ENCODE measurements at places on chromosomes 11 and 22.

DNA sequence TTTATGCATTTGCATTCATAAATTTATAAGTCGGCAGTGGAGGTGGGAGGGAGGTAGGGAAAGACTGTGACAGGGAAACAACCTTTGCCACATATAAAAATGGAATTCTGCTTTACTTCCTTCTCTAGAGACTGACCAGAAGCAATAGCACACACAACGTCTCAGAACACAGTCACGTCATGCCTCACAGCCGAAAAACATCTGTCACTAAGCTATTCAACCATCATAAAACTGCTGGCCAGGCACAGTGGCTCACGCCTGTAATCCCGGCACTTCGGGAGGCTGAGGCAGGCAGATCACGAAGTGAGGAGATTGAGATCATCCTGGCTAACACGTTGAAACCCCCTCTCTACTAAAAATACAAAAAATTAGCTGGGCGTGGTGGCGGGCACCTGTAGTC is 101.0 kb upstream of the CHRM4 start:
- DNase-seq: no peak

GRCh38 chr22:47177334-47177815 is 414.9 kb downstream of the TBC1D22A start:
- no peak for DNase-seq

GRCh38 chr11:109349276-109350080 is 72.5 kb upstream of the C11orf87 start:
- DNase-seq: no peak

DNA sequence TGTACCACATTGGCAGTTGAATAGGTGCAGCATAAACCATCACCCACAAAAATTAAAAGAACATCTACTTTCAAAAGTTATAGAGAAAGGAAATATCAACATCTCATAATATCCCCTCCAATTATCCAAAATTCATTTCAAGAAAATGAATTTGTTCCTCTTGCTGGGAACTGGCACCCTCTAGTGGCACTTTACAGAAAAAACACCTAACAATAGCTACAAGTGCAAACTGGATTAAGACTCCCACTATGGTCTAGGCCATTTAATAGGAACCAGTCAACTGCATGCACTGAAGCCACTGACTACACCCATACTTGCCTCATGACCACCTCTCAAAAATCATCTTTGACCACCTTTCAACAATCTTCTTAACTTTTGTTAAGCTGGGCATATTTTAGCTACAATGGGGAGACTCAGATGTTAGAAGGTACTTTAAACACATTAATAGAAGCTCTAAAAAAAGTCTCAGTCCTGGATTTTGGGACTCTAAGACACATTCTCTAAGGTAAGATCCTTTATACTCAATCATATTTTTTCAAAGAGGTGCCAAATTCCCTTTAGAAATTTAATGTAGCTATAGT is 17.3 kb downstream of the TRAF6 start:
- no peak for DNase-seq

DNA sequence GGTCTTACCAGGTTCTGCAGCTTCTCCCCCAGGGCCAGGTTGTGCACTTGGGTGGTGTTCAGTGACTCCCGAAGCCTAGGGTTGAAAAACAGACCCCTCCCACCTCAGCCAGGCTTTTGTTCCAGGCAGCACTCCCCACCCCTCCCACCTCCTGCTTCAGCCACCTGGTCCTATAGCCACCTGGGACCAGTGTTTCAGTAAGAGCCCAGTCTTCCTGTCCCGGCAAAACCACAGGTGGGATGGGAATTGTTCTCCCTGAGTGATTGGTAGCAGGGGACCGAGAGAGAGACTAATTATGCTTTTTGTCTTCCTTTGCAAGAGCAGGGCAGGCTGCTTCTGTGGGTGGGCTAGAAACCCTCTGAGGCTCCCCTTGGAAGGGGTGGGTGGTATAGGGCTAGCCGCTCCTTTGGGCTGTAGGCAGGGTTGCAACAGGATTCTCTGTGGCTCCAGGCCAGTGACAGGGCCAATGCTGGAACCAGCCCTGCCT is 8.5 kb upstream of the NAALADL1 start:
- no peak for DNase-seq

DNA sequence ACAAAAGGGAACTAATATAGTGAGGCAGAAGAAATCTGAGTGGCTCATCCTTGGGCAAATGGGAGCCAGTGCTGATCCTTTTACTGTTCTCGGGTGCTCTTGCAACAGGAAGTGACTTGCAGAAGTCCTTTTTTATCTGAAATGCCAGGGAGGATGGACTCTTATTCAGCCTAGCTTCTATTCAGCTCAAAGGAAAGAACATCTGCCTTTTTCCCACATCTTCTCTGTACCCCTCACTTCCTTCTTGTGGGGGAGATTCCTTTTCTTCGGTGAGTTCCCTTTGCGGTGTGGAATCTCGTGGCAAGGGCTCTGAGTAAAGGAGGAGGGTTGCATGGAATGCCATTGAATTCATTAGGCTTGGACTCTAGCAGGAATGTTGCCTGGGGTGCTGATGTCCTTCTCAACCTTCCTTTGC is 76.2 kb downstream of the ZBTB16 start:
- DNase-seq: no peak

DNA sequence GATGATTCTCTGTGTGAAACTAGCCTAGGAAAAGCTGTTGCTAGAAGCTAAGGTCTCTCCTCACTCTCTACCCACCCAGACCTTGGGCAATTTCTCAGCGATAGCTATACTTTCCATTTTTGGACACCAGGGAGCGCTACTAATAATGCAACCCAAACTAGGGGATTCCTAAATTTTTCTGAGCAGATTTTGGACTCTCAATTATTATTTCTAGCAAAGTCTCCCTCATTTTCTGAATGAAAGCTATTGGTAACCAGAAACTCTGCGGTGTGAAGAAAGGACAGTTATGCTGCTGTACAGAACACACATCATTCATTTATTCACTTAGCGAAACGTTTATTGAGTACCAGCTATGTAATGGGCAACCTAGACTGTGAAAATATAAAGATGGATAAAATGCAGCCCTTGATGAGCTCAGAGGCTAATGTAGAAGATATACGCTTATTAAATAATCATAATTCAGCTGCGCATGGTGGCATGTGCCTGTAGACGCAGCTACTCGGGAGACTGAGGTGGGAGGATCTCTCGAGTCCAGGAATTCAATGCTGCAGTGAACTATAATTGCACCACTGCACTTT is 6.1 kb upstream of the STIM1 start:
- no peak for DNase-seq

DNA sequence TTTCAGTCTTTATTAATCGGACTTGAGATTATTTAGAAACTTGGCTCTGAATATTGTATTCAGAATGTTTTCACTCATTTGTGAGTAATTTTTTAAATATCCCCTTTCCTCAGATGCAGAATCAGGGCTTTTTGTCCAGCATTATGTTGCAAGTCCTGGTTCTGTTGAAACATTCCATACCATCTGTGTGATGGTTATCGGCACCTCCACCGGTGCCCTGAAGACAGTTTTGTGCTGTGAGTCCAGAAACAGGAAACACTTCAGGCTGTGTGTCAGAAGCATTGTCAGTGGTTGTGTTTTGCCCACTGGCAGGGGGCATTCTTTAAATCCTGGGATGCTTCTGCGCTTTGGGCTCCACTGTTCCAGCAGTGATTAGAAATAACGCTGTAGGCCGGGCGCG is 20.4 kb downstream of the CDPF1 start:
- no peak for DNase-seq

DNA sequence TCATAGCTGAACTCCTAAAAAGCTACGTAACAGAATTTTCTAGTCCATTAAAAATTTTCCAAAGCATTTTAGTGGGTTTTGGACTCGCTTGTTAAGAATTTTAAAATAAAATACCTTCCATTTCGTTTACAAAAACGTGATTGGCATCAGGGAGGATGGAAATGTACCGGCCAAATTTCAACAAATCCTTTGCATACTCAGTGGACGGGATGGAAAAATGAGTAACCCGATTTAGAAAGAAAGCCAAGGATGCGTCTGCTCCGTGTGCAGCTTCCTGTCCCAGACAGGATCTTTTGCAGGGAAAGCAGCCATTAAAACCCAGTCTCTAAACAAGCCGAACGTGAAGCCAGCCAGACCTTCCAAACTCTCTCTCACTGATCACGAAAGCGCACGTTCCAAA is 15.6 kb downstream of the TMEM184B start:
- DNase-seq: no peak

DNA sequence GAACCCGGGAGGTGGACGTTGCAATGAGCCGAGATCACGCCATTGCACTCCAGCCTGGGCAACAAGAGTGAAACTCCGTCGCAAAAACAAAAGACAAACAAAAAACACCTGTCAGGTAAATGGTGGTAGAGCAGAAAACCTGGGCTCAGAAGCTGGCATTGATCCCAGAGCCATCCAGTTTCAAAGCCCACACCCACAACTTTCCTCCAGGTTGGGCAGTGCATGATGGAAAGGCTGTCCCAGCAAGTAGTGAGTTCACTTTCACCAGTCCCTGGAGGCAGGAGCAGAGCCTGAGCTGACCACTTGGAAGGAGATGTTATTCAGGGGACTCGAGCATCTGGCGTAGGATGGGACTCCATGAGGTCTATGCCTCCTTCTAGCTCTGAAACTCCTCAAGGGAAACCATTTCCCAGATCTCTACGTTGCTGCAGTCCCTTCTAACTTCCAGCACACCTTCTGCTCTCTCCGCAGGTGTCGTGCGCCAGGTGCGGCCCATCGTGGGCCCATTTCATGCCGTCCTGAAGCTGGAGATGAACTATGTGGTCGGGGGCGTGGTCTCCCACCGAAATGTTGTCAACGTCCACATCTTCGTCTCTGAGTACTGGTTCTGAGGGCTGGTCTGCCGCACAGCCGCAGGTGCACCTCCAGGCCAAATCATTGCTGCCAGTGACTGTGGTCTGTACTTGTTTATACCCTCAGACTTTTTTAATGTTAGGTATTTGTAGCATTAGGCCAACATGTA is 71.6 kb upstream of the ATXN10 start:
- DNase-seq: no peak

- DNase-seq: peak; percentile 86
These were observed 7.8 kb downstream of the SIGIRR start for GRCh38 chr11:406796-407650.

- no peak for DNase-seq
These were observed 28.4 kb upstream of the ACER3 start for GRCh38 chr11:76832361-76832760.

GRCh38 chr11:65586676-65587075 is 8.9 kb downstream of the KCNK7 start:
- DNase-seq: no peak

DNA sequence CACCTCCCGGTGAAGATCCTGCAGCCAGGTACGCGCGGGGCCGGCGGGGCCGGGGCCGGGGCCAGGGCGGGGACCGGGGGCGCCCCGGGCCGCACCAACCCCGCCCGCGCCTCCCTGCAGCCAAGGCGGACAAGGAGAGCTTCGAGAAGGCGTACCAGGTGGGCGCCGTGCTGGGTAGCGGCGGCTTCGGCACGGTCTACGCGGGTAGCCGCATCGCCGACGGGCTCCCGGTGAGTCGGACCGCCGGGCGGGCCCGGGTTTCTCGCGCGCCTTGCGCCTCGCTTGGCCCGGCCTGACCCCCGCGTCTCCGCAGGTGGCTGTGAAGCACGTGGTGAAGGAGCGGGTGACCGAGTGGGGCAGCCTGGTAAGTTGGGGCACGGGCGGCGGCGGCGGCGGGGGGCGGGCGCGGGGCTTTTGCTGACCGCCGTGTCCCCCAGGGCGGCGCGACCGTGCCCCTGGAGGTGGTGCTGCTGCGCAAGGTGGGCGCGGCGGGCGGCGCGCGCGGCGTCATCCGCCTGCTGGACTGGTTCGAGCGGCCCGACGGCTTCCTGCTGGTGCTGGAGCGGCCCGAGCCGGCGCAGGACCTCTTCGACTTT is 531 bp downstream of the PIM3 start:
- DNase-seq: peak; percentile 41

DNA sequence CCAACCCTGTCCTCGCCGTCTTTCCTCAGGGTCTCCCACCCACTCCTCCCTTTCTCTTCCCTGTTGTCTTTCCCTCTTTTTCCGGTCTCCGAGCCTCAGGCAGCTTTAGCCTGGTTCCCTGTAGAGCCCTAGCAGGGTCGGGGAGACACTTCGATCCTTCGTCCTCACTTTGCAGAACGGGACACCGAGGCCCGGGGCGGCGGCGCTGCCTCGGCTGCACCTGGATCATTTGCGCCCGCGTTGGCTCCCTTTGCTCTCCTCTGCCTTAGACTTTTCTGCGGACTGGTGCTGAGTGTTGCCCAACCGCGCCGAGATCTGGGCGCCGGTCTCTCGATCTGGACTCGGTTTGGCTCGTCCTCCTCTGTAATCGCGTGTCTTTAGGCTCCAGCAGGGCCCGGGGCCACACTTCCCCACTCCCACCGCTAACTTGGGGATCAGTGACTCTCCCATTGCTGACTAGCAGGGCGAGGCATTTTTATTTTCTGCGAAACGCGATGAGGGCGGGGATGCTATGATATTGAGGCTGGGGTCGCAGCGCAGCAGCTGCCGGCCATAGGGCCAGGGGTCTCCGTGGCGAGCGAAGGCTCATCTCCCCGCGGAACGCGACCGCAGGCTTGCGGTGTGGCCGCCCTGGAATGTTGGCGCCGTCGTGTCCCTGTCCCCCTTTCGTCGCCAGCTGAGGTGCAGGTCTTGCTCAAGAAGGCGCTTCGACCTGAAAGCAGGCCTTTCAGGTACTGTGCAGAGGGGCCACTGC is 1.6 kb upstream of the E2F8 start:
- no peak for DNase-seq

DNA sequence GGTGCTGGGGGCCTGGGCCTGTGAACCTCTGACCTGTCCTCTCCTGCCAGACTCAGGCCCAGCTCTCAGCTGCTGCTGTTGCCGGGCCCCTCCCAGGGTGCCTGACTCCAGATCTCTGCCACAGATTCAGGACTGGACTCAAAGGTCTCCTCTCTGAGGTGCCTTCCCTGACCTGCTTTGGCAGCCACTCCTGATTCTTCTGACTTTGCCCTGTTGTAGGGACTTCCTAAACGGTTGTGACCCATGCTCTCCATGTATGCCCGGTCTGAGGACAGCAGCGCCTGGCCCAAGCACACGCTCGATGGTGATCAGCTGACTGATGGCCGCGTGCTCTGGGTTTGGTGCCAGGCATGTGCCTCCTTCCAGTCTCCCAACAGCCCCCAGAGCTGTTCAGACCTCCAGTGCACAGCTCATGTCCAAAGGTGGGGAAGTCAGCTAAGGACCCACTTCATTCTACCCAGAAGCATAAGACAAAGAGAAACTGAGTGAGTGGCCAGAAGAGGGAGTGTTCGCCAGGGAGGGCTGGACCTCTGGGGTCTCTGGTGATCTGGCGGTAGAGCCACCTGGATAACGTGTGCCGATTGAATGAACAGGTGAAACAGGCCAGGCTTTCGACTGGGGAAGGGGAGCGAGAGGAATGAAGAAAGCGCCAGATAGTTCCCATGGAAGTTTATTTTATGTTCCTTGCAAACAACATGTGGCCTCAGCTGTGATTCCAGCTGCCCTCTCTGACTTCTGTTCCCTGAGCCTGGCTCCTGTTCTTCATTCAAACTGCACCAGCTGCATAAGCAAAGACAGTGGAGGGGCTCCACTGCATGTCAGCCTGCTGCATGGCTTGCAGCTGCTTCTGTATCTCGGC is 8.1 kb upstream of the TOP3B start:
- DNase-seq: no peak

- no peak for DNase-seq
These were observed 39.8 kb upstream of the KCNJ11 start for GRCh38 chr11:17428261-17428660.

GRCh38 chr11:111814557-111815320 is 48.5 kb upstream of the PPP2R1B start:
- no peak for DNase-seq

All from T-helper 2 cell treated with Interferon-gamma antibody and Interleukin-4, amounts not matched to agents 5 μg/mL and 100 μg/mL, for 36 hours (primary cell).